ENCODE measurements at places on chromosomes 11 and 22.

DNA sequence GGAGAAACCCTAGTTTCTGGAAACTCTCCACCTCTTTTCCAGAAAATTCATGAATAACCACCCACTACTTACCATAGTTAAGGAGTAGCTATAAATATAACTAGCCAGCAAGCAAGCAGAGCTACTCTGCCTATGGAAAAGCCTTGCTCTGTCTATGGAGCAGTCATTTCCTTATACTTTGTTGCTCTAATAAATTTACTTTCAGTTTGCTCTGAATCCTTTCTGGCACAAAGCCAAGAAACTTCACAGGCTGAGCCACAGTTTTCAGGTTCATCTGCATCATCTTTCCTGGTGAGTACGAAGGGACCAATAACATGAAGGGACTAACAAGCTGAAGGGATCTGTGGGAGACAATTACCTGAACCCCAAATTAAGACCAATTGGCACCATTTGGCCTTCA, 4.6 kb downstream of the OR4C45 start:
- no peak for DNase-seq

GRCh38 chr22:19578180-19579004, 54.2 kb upstream of the CLDN5 start:
- DNase-seq = no peak

DNA sequence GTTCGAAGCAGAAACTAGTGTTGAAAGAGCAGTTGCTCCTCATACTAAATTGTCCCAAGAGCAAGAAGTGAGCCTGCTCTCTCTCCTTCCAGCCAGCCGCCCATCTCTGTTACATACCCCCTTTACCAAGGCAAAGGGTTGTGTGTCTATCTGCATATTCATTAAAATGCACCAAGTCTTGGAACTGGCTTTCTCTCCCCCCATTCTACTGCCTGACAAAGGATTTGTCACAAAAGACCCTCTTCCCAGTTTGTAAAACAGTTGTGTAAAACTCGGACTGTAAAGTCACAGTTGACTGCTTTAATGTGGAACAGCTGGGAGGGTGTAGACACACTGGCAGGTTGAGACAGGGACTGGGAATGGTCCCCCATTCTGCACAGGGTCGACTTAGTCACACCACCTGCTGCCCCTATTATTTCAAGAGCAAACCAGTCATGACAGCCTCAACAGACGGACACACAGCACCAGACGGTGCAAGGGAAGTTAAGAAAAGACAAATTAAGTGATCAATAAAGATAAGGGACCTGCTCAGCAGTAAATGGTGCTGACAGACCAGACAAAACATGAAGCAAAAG, 60.0 kb upstream of the HTATIP2 start:
- DNase-seq = no peak

DNA sequence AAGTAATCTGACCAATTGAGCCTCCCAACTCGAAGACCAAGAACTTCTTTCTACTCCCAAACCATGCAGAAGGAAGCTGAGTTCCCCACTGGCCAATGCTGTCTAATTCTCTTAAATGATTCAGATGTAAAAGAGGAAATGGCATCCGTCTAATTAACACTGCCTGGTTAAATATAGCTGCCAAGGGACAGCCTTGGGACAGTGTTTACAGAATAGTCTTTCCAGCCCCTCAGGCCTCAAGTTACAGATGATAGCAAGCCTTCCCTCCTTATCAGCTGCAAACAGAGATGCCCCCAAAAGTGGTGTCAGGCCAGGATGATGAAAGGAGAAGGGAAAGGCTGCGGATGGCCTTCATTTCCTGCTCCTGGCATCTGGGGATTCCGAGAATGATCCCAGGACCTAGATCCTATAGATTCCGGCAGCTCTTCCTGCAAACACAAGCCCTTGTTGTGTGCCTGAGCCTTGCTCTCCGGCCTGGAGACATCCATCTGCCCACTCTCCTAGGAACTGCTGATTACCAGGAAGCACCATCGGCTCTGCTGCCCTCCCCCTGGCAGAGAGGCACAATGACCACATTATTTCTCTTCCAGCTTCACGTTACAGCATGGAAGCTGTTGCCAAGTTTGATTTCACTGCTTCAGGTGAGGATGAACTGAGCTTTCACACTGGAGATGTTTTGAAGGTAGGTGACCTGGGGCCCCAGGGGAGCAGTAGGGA, 13.5 kb upstream of the TMA7B start:
- no peak for DNase-seq

GRCh38 chr11:111001986-111002611, 243.4 kb upstream of the POU2AF2 start:
- DNase-seq = no peak

GRCh38 chr11:75667831-75668450, 897 bp downstream of the MAP6 start:
- peak; percentile 91 for DNase-seq

- no peak for DNase-seq
Measured at GRCh38 chr22:48783821-48784266, 1043.8 kb downstream of the BRD1 start.

DNA sequence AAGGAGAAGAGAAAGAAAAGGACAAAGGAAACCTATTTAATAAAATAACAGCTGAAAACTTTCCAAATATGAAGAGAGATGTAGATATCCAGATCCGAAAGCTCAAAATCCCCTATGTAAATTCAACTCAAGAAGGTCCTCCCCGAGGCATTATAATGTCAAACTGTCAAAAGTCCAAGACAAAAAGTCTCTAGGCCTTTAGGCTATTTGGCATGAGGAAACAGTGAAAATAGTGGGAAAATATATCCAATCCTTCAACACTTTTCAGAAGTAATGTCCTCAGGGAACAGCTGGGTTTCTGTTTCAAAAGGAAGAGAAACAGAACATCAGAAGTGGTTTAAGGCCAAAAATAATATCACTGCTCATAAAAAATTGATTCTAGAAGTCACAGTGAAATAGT, 1.9 kb upstream of the OR52E4 start:
- no peak for DNase-seq

DNA sequence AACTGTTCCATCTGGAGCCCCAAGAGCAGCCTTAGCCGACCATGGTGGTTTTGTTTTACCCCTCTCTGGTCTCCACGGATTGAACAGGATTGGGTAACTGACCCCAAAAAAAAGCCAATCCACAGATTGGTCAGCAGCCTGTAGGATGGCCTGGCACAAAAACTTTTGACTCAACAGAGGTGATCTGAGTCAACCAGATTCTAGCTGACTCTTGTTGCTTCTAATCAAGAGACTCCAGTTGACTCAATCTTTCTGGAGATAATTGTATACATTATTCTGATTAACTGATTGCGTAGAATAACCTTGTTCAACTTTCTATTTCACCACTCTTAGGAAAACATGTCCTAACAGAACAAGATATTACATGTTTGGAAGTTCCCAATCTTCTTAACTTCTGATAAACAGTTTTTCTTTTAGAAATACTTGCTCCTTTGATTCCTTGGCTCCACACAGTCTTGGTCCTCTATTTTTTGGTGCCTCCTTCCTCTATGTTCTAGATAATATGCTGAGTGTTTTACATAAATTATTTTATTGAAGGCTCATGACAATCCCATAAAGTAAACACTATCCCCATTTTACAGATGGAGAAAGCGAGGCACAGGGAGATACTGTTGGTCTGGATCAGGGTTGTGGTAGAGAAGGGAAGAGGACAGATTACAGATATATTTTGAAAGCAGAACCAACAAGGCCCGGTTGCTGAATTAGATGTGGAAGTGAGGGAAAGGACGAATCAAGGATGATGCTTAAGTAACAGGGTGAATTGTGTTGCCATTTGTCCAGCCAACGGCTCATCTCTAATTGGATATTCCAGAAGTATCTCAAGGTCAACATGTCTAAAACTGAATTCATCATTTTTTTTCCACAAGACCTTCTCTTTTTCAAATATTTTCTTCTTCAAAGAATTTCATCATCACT, 11.5 kb upstream of the ZC3H12C start:
- no peak for DNase-seq

GRCh38 chr11:3087373-3087772, 30.1 kb upstream of the CARS1 start:
- DNase-seq = no peak

- DNase-seq = no peak
Measured at GRCh38 chr22:26127556-26127955, 41.7 kb upstream of the SEZ6L start.

GRCh38 chr22:50267591-50268390, 2.4 kb downstream of the MAPK11 start:
- DNase-seq = peak; percentile 88

DNA sequence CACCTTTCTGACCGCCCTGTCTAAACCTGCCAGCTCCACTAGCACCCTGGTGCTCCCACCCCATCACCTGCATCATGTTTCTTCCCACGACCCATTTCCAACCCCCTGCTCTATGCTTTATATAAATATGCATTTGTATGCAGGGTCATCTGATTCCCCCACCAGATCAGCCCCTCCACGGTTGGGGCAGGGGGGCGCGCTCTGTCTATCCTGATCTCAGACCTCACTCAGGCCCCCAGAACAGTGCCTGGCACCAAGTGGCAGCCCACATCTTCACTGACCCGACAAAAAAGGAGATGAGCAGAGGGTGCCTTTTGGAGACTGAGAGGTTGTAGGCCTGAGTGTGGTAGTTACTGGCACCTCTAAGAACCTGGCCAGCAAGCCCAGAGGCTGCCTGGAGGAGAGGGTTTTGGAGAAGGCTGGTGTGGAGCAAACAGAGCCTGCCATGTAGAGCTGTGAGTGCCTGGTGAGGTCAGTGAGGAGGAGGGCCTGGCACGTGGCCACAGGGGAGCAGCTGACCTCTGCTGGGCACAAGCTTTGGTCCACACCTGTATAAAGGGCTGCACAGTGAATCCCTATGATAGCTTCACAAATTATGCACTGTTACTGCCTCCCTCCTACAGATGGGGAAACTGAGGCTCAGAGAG, 86.3 kb upstream of the RTL6 start:
- DNase-seq = no peak

DNA sequence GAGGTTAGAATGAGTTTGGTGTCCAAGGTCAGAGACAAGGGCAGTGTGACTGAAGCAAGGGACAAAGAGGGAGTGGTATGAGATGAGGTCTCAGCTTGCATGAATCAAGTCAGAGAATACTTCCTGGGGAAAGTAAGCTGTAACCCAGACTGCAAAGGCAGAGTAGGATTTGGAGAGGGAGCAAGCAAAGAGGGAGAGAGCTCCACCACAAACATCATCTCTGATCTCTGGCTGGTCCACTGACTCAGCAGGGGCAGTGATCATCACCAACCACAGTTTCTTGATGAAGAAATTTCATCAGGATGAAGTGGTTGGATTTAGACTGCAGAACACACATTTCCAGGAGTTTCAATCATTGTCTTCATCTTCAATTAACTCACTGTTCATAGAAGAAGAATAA, 54.9 kb upstream of the HMGXB4 start:
- DNase-seq = no peak

- DNase-seq = no peak
Measured at GRCh38 chr11:111603611-111604130, 1.4 kb downstream of the SIK2 start.

GRCh38 chr11:79564288-79564925, 123.6 kb upstream of the TENM4 start:
- DNase-seq = no peak

GRCh38 chr22:28442264-28442710, 237.4 kb downstream of the TTC28 start:
- peak; percentile 95 for DNase-seq

Measured in iPS-NIHi11 (cell line).